ENCODE measurements at places on chromosomes 16 and 17.

DNA sequence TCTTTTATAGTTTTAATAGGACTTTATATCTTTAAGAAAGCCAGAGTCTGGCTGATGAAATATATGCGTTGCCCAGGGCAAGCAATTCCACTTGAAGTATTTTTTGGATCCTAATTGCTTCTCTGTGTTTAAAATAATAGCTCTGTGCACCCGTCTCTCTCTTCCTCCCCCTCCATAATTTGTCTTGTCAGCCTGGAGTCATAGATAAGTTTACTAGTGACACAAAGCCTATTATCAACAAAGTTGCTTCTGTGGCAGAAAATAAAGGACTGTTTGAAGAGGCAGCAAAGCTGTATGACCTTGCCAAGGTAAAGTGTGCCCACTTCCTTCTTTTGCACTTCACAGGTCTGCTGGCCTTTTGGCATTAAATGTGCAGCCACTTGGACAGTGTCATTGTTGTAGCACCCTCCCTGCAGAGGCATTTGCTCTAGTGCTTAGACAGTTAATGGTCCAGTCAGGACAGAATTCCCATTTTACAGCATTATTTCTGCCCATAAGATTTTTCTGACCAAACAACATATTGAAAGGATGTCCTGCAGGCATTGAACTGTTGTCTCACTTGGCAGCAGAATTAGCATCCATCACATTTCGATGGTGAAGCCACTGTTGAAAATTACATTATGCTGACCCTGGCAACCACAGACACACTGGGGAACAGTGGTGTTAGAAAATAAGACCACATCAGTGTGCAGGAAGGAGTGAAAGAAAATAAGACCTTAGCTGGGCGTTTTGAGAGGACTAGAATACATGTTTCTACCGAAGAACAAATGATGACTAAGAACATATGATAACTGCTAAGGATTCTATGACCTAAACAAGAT lies 28.4 kb upstream of the SLC12A3 start:
- DNase-seq, result no peak

DNA sequence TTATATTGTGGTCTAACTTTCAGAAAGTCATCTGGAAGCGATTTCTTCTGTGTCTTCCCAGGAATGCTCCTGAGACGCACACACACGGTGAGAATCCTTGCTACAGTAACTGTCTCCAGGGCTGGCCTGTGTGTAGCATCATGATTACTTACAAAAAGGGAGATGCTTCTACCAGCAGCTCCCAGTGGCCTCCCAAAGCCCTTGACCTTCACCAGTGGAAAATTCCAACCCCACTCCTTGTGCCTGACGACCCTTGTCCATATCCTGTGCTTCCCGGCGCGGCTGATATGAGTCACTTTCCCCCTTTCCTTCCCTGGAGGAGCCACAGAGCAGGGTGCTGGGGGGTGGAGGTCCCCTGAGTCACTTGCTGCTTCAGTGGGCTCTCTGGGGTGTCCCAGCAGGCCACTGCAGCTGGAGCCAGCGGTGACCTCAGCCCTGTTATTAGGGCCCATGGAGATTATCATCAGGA lies 22.1 kb upstream of the NAT9 start:
- DNase-seq, result peak; percentile 26

DNA sequence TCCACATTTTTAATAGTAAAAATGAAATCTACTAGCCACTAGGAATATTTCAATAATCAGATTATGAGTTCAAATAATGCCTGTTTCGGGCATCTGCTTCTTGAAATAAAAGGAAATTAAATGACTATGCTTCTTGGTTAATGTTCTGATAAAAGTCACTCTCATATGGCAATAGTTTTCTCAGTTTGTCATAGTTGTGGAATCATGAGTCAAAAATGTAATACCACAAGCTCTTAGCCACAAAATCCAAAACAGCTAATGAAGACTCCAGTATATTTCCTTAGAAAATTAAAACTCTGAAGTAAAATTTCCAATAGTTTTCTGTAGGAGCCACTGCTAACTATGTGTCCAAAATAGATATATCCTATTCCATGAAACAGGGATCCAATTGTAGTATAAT lies 676.3 kb upstream of the CDH8 start:
- DNase-seq, result no peak

- DNase-seq, result peak; percentile 89
These were observed 209.3 kb downstream of the FTO start for GRCh38 chr16:53913099-53913870.

DNA sequence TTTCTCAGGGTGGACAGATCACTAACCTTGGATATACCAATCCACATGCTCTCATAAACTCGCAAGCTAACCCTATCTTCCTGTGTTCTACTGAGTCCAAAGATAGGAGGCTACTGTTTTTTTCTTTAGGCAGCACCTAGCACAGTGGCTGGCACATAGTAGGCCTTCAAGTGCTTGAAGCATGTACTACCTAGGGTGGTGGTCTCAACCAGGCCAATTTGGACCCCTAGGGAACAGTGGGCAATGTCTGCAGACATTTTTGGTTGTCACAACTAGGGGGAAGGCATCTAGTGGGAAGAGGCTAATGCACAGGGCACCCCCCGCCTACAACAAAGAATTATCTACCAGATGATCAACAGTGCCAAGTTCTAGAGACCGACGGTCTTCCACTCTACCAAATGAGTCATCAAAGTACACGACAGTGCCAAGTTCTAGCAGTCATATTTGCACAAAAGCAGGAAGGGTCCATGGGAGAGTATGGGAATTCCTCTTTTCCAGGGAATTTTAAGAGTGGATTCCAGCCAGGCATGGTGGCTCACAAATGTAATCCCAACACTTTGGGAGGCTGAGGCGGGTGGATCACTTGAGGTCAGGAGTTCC lies 390.3 kb downstream of the SLC39A11 start:
- peak; percentile 68 for DNase-seq

DNA sequence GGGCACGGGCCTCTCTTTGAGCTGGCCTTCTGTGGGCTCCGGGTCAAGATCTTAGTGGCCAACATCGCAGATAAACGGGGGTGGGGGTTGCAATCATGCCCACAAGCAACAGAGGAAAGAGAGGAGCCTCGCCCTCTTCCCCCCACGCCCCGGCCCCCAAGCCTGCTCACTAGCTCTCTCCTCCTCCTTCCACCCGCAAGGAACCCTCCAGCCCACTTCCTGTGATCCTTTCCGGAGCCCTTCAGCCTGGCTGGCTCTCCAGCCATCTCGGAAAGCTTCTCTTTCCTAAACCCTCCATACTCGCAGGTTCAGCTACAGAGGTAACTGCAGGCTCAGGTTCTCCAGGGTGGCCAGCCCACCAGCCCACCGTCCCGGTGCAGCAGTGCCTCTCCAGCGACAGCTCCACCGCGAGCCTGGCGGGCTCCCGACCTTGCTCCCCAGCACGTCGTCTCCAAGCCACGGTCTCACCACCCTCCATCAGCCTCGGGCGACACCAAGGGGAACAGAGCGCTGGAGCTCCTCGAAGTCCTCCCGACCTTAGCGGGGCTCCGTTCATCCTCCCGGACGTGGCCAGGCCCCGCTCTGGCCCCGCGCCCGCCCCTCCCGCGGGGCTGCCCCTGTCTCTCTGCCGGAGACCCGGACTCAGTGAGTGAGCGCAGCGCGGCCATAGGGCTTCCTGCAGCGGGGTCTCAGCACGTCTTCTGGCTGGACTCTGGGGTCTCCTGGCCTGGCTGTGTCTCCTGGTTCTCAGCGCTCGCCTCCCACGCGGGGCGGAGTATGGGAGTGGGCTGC lies 12.9 kb upstream of the ODF4 start:
- DNase-seq, result no peak

- DNase-seq, result no peak
These were observed 4.5 kb upstream of the NOD2 start for GRCh38 chr16:50688867-50689266.

DNA sequence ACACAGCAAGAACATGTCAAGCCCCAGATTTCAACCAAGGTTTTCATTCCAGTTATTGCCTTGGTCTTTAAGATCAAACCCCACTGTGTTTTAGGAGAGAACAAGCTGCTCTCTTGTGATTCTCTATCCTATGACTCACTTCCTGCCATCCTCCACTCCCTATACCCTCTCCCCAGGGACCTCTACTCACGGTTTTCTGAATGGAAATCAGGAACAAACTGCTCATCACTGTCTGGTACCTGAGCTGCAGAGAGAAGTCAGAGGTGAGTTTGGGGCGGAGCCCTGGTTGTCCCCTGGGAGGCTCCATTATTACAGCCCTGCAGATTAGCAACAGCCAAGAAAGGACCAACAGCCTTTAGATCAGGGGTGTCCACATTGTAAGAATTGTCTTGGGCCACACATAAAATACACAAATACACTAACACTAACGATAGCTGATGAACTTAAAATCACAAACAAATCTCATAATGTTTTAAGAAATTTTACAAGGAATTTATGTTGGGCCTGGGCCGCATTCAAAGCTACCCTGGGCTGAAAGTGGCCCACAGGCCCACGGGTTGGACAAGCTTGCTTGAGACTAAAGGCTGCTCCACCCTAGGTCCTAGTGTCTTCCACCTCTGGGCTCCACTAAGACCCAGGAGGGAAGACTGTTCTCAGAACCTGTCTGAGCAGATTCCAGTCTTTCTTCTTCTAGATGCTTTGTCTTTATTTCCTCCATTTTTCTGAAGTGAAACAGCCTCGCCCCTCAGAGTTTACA lies 9.7 kb downstream of the ETV4 start:
- DNase-seq, result peak; percentile 85

DNA sequence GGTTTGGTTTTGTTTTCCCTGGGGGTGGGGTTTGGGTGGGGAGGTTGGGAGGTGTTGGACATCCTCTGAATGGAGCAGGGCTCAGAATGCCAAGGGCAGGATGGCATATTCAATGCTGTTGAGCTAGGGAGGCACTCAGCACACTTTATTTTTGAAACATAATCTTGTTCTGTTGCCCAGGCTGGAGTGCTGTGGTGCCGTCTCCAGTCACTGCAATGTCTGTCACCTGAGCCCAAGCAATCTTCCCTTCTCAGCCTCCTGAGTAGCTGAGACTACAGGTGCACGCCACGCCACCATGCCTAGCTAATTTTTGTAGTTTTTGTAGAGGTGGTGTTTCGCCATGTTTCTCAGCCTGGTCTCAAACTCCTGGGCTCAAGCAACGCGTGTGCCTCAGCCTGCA lies 186.1 kb downstream of the RPTOR start:
- no peak for DNase-seq

GRCh38 chr16:69798466-69798865 lies 36.3 kb downstream of the WWP2 start:
- DNase-seq, result peak; percentile 15

DNA sequence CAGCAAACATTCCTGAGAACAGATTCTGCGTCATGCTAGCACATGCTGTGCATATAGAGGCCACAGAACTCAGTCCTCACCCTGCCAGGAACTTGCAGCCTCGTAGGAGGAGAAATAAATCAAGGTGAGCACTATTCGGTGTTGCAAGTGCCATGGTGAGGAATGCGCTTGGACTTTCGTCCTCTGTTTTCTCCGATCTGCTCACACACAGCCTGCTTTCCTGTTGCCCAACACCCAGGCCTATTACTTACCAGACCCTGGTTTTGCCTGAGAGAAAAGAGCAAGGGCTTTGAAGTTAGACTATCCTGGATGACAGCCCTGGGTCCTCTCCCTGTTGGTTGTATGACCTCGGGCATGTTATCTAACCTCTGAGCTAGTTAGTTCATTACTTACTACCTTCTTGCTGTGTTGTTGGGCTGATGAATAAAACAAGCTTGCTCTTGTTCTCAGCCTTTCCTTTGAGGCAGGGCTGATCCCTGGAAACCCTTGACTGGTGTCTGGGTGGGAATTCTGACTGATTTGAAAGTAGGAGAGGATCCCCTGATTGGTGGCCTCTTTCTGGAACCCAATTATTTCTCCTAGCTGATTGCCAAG lies 2.9 kb downstream of the ACSF2 start:
- no peak for DNase-seq

- no peak for DNase-seq
These were observed 312.2 kb downstream of the TMEM114 start for GRCh38 chr16:8278031-8278580.

DNA sequence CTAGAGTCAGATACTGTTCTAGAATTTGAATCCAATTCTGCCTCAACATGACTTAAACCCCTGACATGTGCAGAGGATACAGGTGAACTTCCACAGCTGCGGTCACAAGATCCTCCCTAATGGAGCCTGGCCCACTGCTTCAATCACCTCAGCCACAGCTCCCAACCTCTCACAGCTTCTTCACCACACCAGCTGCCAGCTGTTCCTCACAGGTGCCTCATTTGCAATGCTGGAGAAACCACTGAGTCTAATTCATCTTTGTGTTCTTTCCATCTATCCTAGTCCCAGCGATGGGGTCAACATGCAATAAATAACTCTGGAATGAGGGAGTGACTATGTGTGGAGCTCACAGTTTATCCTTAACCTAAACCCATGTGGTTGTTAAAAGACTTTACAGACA lies 72.0 kb upstream of the MAF start:
- no peak for DNase-seq

DNA sequence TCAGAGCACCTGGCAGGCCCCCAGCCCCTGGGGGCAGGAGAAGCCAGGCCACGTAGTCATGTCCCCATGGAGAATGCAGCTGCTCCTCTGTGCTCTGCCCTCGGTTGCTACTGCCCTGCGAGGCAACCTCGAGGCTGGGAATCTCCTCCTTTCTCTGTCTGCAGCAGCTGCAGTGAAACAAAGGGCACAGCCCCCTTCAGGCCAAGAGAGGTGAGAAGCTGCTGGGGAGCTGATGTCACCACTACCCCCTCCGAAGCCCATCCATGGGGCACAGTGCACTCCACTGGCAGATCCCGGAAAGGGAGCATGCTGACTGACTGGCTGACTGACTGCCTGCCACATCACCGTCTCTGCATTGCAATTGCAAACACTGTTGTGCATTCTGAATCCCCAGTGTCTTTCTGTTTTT lies 103.7 kb downstream of the GRIN2A start:
- no peak for DNase-seq

DNA sequence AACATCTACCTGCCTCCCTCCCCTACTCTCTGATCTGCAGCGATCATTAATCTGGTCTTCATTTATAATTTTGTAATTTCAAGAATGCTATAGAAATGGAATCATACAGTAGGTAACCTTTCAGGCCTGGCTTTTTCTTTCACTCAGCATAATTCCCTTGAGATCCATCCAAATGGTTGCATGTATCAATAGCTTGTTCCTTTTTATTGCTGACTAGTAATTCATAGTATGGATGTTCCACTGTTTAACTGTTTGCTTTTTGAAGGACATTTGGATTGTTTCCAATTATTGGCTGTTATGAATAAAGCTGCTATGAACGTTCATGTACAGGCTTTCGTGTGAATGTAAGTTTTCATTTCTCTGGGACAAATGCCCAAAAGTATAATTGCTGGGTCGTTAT lies 125.2 kb downstream of the USP31 start:
- DNase-seq, result no peak

- DNase-seq, result no peak
These were observed 20.7 kb upstream of the CCL5 start for GRCh38 chr17:35900708-35901480.

GRCh38 chr17:60231234-60231633 lies 81.5 kb downstream of the CA4 start:
- peak; percentile 64 for DNase-seq

GRCh38 chr17:79272666-79273219 lies 198.1 kb downstream of the ENGASE start:
- DNase-seq, result no peak

DNA sequence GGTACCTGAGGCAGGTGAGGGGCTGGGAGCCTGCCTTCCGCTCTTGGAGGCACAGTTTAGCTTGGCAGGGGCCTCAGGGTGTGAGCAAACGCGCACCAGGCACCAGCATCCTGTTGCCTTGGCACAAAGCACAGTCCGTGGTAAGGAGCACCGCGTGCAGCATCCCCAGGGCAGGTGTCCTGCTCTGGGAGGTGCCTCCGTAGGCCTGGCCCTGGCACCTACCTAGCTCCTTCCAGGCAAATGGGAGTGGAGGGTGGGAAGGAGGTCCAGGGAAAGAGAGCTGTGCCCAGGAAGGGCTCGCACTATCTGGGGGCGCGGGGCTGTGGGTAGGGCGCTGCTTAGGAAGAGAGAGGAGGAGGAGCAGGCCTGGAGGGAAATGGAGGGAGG lies 3.1 kb upstream of the GSE1 start:
- no peak for DNase-seq
